ENCODE measurements at places on chromosomes 12 and 14.

DNA sequence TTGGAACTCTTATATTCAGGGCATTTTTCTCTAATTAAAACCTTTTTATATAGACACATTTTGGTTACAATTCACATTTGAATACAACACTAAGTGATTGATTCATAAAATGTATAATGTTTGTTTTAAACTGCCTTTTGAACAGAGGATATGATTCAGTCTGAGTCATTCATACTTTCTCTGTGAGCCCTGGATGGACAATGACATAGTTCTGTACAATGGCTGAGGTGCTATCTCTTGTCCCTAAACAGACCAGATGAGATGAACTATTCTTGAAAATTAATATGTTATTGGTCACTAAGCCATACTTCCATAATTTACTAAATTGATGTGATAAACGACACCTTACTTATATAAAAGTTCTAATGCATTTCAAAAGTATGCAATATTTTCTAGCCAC is 199.7 kb upstream of the ATXN7L3B start:
- no peak for DNase-seq

DNA sequence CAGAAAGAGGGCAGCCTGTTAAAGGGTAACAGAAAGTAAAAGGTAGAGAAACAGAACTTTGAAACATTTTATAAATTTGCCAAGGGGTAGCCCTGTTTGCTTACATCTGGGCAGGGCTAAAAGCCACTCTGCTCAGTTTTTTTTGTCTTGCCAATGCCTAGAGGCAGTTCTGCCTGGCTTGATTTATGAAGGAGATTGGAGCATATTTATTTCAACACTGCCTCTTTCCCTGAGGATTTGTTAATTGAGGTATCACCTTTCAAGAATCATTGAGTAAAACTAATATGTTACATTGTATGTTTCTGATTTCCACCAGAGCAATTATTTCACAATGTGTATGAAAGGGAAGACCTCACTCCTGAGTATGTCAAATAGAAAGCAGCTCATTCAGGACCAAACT is 160.8 kb downstream of the GXYLT1 start:
- DNase-seq = no peak

- no peak for DNase-seq
Measured at GRCh38 chr12:69252033-69252432, 12.7 kb downstream of the CPSF6 start.

- peak; percentile 56 for DNase-seq
Measured at GRCh38 chr12:121300083-121300819, 3.7 kb upstream of the CAMKK2 start.

DNA sequence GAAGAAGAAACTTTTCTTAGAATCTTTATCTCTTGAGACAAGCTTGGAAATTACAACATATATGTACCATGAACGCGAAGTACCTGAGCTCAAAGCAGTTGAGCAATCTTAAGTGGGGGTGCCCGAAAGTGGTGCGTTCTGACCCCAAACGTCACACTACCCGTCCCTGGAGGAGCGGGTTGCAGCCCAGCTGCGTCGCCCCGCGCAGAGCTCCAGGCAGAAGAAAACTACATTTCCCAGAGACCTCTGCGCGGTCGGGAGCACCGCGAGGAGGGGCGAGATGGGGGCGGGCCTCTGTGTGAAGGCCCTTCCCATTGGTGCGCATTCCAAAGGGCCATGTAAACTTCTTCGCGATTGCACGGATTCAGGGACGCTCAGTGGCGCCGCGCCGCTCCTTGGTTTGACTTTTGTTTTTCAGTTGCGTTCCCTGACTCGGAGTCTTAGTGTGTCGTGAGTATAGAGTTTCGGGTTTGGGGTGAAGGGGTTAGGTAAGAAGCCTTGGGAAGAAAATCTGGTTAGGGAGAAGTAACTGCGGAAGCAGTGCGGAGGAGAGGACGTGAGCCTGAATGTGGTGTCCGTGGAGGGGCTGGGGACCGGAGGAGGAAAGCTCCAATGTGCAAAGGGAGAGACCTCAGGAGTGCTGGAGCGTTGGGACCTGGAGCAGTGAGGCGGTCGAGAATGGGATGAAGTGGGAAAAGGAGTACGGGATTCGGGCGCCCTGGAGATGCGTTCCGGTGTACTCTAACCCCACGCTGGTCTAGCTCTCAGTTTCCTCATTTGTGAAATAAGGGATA is at the start of gene CCDC77:
TSS of gene CCDC77 (plus strand) at position 410 of the 794 bp plus-strand sequence. CDS start 7,740 bp downstream, outside the sequence.
- no peak for DNase-seq

- no peak for DNase-seq
Measured at GRCh38 chr12:4535092-4535491, 3.6 kb upstream of the RAD51AP1 start.

- no peak for DNase-seq
Measured at GRCh38 chr14:23895480-23895879, 58.1 kb upstream of the DHRS4 start.
